ENCODE measurements at places on chromosomes 16 and 17.

- no peak for DNase-seq
Measured at GRCh38 chr17:44751806-44752205, 7.0 kb upstream of the ADAM11 start.

DNA sequence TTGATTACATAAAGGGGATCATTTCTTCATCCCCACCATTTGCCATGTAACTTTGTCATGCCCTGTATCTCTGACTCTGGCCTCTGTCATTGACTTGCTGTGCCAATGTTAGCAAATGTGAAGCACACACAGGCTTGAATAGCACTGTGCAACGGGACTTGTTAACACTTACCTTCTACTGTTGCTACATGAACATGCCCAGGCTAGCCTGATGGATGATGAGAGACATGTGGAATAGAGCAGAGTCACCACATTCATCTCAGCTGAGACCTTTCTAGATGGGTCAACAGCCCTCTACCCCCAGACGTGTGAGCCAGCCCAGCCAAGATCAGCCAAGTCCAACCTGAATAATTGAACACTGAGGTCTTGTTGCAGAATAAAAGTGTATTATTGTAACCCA is 162.1 kb upstream of the SALL1 start:
- no peak for DNase-seq

GRCh38 chr17:49926886-49927285 is 42.1 kb upstream of the DLX4 start:
- DNase-seq: no peak

DNA sequence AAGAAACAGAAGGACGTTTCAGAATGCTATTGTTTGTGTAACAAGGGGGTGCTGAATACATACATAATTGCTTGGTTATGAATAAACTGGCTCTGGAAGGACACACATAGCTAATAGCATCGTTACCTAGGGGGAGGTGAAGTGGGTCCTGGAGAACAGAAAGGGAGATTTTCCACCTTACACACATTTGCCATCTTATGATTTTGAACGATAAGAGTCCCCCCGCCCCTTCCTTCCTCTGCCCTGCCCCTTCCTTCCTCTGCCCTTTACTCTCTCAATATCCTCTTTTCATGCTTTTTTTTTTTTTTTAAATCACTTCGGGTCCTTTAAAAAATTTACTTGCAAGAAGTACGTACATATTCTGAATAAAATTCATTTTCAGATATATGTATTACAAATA is 902 bp upstream of the DHRS7B start:
- DNase-seq: no peak

DNA sequence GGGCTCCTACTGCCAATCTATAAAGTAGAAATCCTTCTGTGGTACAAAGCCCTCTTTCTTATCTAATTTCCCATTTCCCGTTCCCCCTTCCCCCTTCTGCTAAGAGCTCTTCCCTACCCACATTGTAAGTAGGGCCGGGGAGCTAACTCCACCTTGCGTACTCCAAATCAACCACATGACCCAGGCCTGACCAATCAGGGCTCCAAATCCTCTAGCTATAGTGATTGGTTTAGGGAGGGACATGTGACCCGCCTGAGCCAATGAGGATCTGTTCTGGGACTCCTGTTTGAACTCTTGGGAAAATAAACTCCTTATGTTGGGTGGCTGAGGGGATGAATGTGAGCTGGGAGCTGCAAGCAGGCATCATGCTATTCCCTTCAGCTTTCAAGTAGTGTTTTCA is 40.9 kb upstream of the MEOX1 start:
- DNase-seq: no peak

- DNase-seq: no peak
Measured at GRCh38 chr17:48639982-48640857, 14.1 kb upstream of the HOXB9 start.

DNA sequence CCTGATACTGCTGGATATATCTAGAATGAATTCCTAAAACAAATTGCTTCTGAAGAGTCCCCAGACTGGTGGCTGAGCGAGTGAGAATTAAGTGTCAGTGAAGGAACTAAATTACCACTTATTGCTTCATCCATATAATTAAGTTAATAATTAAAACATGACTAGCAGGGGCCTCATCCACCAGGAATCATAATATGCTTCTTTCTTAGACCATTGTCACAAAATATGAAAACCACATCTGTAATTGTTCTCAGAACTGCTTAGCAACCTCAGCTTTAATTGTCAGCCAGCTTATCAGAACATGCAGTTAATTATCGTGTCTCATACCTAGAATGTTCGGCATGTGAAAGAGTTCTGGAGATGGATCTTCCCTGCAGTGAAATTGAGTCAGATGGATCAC is 21.2 kb upstream of the PIRT start:
- no peak for DNase-seq

DNA sequence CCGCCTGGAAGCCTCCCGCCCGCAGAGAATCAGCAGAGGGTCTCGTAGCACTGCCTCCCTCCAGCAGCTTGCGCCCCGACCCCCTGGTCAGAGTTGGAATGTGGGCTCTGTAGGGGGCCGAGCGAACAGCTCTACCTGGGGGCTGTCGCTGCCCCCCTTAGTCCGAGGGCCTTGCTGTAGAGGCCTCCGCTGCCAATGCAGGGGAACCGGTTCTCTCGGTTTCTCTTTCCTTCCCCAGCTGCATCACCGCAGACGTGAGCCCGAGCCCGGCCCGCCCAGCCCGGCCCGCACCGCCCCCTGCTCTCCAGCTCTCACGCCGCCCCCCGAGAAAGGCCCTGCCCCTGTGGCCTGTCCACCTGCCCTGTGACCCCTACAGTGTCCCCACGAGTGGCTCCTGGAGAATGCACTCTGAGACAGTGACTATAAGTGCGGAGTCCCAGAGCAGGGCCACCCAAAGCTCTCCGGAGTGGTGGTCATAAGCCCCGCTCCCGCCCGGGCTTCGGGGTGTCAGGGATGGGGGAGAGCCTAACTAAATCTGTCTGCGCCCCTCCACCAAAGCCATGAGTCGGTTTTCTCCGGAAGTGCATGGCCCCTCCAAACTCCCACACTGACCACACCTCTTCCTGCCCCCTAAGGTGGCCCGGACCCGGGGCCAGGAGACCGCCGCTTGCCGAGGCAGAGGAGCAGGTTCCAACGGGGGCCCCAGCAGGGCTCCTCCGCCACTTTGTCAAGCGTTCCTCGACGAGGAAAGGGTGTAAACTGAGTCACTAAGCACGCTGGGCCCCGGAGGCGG is 1.7 kb downstream of the ARHGAP27 start:
- DNase-seq: no peak

DNA sequence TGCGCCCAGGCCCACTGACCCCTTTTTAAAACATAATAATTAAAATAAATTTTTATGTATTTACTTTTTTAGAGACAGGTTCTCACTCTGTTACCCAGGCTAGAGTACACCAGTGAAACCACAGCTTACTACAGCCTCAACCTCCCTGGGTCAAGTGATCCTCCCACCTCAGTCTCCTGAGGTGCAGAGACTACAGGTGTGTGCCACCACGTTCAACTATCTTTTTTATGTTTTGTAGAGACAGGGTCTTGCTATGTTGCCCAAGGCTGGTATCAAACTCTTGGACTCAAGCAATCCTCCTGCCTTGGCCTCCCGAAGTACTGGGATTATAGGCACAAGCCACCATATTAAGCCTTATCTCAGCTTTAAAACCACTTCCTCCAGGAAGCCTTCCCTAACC is 56.1 kb upstream of the BCAR1 start:
- DNase-seq: no peak

Measured in DMS 273 treated with DMSO at 0.1 percent for 48 hours (cell line).